ENCODE measurements at places on chromosomes 1 and 21. TPM values are rescaled to one million over a fixed set of nuclear protein-coding genes. Genes with fewer than 3 reads are reported as not detected.

Gene KLHDC8A
- total RNA-seq, result not detected

Gene DRAXIN
- total RNA-seq, result not detected

Gene FBXO2
- 15.3 TPM for total RNA-seq

Gene SPRR3
- total RNA-seq, result not detected

Gene PPP1R8
- 85.0 TPM for total RNA-seq

Gene E2F2
- 8.3 TPM for total RNA-seq

Gene PTGER3
- 0.11 TPM for total RNA-seq

Gene ZMYND12
- total RNA-seq, result not detected

Gene KIF17
- 2.8 TPM for total RNA-seq

Gene PADI2
- total RNA-seq, result 3.2 TPM

Gene ANGPTL7
- not detected for total RNA-seq

Gene MROH9
- total RNA-seq, result not detected

Gene LRRC38
- total RNA-seq, result 4.8 TPM

Gene TIAM1
- total RNA-seq, result 19.1 TPM

Gene PLEKHG5
- total RNA-seq, result 66.1 TPM

Gene ARHGEF19
- 28.1 TPM for total RNA-seq

Gene CLIC6
- total RNA-seq, result not detected

Gene RGS13
- 0.22 TPM for total RNA-seq

Gene S1PR1
- 2.1 TPM for total RNA-seq

Gene UTS2
- total RNA-seq, result not detected

Gene DMRTA2
- not detected for total RNA-seq

Gene GREM2
- not detected for total RNA-seq

Gene CLCNKB
- not detected for total RNA-seq

Gene WNT4
- 1.4 TPM for total RNA-seq
